Hippocampal formation (tissue), 2 donors: ENCODE measurements at places on chromosomes 11 and 22.

GRCh38 chr22:44928711-44929358, 81.0 kb downstream of the PHF21B start:
- DNase-seq, result no peak

DNA sequence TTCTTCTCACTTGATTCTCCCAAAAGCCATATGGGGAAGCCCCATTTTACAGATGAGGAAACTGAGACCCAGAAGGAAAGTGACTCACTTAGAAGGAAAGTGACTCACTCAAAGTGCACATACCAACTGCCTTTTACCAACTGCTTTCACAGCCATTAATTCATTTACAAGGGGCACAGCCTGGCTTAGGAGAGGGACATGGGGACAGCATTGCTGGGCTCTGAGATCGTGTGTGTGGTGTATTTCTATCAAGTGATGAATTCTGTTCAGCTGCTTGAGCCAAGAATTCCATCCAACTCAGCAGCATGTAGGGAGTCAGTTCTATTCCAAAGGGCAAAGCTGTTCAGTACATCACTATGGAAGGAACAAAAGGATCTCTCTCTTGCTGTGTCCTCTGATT, 23.5 kb upstream of the PAK1 start:
- DNase-seq, result peak; percentile 20

GRCh38 chr11:122102426-122102825, 13.6 kb downstream of the BLID start:
- no peak for DNase-seq

- no peak for DNase-seq
Observed at GRCh38 chr11:80843266-80843974, 1402.6 kb upstream of the TENM4 start.

GRCh38 chr11:115008799-115009198, 330.5 kb downstream of the NXPE2 start:
- no peak for DNase-seq

DNA sequence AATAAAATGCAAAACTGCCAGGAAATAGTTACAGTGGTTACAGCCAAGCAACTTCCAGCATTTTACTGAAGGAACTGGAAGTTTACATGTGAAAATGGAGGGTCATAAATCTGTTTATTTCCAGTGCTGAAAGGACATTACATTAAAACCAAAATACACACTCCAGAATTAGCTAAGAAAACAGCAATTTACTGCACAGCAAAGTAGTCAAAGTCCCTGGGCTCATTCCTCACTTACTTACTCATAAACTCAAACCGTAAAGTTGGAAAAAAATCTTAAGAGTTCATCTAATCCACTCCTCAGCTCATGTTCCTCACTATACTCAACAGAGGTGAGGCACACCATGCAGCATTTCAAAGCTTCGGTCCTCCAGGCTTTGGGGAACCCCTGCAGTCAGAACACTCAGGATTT, 17.4 kb downstream of the CTSC start:
- no peak for DNase-seq

DNA sequence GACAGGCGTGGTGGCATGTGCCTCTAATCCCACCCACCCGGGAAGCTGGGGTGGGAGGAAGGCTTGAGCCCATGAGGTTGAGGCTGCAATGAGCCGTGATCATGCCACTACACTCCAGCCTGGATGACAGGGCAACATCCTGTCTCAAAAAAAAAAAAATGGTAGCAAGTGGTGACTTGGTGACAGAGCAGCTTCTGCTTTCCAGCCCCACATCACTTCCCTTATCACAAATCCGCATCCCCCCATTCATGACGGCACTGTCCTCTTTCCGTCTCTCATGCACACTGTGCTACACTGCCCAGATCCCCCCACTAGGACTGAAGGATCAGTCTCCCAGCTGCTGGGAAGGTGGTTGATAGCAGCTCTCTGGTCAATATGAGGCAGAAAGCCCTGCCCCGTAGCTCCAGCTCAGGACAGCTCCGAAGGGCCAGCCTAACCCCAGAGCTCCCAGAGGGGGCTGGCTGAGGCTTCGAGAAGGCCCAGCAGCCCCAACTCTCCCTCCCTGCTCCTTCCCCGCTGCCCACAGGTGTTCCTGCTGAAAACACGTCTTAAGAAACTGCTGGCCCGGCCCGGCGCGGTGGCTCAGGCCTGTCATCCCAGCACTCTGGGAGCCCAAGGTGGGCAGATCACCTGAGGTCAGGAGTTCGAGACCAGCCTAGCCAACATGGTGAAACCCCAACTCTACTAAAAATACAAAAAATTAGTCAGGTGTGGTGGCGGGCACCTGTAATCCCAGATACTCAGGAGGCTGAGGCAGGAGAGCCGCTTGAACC, 15.9 kb downstream of the PGA5 start:
- DNase-seq, result no peak

DNA sequence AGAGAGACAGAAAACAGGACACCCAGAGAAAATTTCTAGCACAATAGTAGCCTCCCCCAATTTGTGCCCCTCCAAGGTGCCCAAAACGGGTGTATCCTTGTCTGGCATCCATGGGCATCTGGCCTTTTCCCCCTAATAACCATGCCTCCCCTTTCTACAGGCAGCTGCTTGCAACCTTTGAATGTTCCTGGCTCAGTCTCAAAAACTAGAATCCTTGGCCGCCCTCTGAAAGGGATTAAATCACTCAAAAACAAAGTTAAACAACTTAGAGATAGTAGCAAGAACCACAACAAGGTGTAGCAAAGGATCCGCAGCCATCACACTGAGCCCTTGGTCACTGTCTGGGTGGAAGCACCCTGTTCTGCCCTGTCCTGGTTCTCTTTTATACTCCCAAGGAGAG, 105.6 kb downstream of the MN1 start:
- no peak for DNase-seq

DNA sequence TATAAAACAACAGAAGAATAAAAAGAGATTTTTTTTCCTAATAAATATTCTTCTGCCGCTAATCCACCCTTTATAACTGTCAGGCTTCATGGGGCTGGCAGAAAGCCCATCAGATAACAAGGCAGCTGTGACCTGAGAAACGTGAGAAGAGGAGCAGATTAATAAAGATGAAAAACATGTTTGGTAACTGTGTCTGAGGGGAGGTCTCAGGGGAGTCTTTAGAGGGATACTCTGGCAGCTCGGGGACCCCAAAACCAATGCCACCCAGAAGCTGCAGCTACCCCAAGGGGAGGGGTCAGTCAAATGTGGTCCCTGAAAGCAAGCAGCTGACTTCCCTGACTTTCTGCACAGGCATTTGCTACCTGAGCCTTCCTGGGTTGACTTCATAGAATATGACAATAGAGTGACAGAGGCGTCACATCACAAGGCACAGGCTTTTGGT, 48.4 kb upstream of the POU2AF1 start:
- no peak for DNase-seq

DNA sequence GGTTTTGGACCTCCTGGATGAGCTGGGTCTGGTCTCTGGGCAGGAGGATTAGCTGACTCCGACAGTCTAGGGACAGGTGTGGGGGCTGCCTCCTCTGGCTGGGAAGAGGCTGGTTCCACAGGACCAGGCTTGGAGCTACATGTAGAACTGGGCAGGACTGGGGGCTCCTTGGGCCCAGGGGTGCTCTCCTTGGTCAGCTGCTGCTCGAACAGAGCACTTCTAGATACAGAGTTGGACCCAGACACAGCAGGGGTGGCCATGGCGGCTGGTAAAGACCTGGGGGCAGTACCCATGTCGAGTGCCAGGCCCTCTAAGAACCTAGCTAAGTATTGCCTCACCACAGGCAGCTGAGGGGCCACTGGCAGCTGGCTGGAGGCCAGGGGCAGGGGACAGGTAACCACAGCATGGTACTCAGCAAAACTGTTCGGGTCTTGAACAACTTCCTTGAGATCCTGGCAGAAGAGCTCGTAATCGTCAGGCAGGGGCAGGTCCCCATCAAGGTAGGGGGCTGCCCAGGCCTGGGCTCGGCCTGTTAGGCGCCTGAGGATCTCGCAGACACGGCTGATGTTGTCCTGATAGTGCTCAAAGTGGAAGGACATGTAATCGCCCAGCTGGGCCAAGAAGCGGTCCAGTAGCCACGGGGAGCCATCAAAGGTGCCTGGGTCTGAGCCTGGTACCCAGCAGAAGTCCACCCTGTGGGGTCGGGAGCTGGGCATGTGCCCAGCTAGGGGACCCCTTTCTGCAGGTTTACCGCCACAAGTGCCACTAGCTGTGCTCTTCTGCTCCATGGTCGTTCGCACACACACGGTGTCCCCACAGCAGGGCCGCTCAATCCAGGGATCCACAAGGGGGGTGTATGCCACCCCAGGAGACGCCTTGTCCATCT, 3.1 kb downstream of the GNB1L start:
- DNase-seq, result no peak

DNA sequence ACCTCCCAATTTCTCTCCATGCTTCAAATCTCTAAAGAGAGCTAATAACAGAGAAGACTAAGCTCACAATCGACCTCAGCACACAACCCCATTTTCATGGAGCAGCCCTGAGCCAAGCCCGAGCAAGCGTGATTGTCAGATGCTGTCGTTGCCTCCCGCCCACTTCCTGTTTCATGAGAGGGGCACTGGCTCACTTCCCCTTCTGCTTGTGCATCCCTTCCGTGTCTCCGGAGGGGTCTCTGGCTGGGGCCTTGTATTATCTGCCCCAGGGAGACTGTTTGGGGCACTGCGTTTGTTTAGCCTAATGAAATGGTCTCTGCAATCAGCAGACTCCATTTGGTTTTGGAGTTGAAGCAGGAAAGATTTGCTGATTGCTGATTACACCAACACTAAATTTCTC, 181.3 kb upstream of the SEZ6L start:
- no peak for DNase-seq

DNA sequence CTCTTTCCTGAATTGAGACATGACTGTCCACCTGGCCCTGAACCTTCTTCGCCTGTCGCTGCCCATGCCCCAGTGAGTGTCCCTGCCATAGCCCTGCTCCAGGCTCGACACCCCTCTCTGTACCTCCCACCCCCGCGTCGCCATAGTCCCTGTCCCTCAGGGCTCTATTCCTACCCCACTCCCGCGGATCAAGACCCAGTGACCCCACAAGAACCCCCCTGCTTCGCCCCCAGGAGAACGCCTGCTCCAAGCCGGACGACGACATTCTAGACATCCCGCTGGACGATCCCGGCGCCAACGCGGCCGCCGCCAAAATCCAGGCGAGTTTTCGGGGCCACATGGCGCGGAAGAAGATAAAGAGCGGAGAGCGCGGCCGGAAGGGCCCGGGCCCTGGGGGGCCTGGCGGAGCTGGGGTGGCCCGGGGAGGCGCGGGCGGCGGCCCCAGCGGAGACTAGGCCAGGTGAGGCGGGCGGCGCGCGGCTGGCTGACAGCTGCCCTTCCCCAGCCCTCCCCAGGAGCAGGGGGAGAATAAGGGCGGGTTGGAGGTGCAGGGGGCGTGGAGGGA, 5.6 kb downstream of the NRGN start:
- no peak for DNase-seq

DNA sequence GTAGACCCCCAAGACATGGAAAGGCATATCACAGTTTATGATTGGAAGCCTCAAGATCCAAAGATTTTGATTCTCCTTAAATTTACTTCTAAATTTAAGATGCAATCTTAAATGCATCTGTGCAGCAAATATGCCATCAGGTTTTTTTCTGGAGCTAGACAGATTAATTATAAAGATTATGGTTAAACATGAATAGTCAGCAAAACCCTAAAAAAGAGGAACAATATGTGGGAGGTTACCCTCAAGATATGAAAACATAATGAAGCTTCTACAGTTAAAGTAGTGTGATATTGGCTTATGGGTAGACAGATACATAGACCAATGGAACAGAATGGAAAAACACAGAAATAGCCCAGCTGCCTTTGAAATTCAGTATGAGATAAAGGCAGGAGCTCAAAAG, 31.7 kb downstream of the OR8B12 start:
- no peak for DNase-seq
